ENCODE measurements at places on chromosomes 2 and 18. TPM values are rescaled to one million over a fixed set of nuclear protein-coding genes. Genes with fewer than 3 reads are reported as not detected.

GRCh38 chr18:61569176-61569892 lies 236.1 kb downstream of the CDH20 start:
- no peak overlapping the region for H3K4me3 ChIP-seq
- no peaks in the 10 kb centered on the region for H3K27me3 ChIP-seq
- no peak overlapping the region for H3K27ac ChIP-seq
- no peak for DNase-seq
- no peaks in the 10 kb centered on the region for H3K4me1 ChIP-seq

DNA sequence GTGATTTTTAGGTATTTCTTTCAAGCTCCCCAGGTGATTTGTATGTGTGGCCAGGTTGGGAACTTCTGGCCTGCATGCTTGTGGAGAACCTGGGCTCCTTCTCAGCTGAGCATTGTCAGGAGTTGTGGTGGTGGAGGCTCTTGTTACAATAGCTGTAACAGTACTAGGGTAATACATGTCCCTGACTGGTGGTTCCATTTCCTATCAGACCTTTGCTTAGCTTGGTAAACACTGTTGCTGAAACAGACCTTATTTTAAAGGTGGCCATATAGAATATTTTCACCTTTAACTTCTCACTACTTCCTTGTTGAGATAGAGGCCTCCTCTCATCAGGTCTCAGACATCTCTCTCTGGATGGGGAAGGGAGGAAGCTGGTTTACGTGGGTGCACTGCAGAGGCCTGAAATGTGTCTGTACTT lies 79.2 kb downstream of the SETBP1 start:
- no peak overlapping the region for H3K4me3 ChIP-seq
- no peak for DNase-seq
- no peaks in the 10 kb centered on the region for H3K36me3 ChIP-seq
- H3K27ac ChIP-seq, result no peak overlapping the region
- H3K27me3 ChIP-seq, result no peaks in the 10 kb centered on the region

DNA sequence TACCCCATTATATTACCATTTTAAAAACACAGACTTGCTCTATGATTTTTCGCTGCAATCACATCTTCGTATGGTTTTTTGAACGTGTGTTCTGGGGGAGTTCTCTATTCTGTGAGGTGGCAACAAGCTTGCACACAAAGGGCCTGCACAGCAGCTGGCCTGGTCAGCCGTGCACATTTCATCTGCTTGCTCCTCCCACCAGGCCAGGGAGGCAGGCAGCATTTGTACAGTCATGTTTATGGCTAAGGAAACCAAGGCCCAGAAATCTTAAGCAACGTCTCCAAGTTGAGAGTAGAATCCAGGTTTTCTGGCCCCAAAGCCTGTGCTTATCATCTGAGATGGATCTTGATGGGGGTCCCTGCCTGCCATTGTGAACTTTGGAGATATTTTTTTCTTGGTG lies 106.4 kb upstream of the SMIM21 start:
- DNase-seq, result no peak
- no peak overlapping the region for H3K4me3 ChIP-seq
- H3K27me3 ChIP-seq, result no peaks in the 10 kb centered on the region
- no peaks in the 10 kb centered on the region for H3K4me1 ChIP-seq

CPSF3 gene
- total RNA-seq, result 79.0 TPM

DNA sequence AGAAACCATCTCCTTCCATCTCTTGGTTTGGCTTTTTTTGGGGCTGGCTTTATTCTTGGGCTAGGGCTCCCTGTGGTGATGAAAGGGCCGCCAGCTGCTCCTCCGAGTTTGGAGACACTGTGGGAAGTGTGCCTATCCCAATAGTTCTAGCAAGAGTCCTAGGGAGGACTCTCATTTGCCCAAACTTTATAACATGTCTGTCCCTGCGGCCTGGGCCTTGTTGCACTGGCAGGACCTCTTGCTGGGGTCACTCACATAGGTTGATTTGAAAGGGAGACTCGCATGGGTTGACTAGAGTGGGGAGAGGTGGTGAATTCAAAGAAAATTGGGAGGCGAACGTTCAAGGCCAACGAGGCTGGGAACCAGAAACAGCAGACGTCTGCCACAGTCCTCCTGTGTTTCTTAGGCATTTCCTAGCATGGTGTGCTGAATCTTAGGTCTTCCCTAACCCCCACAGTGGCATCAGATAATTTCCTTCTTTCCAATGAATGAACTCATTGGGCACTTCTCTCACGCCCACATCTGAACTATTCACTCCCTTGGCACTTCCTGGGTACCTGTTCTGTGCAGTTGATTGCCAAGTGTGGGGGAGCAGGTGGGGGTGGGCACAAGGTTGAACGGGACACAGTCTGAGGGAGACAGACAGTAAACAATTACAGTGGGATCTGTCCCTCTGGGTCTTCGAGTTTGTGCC lies 26.8 kb downstream of the NIFK start:
- H3K4me3 ChIP-seq, result no peak overlapping the region
- no peak for DNase-seq
- no peak overlapping the region for H3K27ac ChIP-seq
- H3K27me3 ChIP-seq, result no peaks in the 10 kb centered on the region
- no peaks in the 10 kb centered on the region for H3K4me1 ChIP-seq
- H3K36me3 ChIP-seq, result no peaks in the 10 kb centered on the region

DNA sequence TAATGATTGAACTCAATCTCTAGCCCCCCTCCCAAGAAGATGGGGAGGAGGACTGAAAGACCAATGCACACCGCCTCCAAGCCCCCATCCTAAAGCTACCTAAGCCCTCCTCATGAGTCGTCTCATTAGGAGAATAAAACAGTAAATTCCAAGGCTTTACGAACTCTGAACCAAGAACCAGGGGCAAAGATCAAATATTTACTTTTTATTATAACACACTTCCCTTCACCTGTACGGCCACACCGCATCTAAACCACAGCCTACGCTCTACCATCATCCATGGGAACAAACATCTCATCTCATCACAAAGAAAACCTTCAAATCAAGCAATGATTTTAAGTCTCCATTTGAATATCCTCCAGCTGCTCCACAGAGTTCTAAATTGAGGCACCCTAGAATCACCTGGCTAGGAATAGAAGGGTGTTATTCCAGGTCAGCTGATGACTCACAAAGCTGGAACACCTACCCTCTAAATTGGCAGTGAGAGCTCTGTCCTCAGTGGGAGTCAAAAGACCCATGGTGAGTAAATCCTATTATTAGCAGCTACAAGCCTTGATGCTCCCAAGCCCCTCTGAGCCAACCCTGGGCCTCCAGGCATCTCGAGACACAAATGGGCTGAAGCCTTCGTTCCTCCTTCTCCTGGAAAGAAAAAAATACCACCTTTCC lies 45.6 kb upstream of the BZW1 start:
- no peak for DNase-seq
- no peak overlapping the region for H3K27ac ChIP-seq
- no peaks in the 10 kb centered on the region for H3K27me3 ChIP-seq
- H3K4me1 ChIP-seq, result no peaks in the 10 kb centered on the region
- H3K4me3 ChIP-seq, result no peak overlapping the region
- H3K36me3 ChIP-seq, result no peaks in the 10 kb centered on the region

GKN2 gene
- not detected for total RNA-seq

- no peak overlapping the region for H3K4me3 ChIP-seq
- no peaks in the 10 kb centered on the region for H3K27me3 ChIP-seq
- H3K27ac ChIP-seq, result no peak overlapping the region
- H3K4me1 ChIP-seq, result no peaks in the 10 kb centered on the region
- no peak for DNase-seq
These were observed 11.8 kb downstream of the PLEKHM3 start for GRCh38 chr2:208013285-208014178.

FAM110C gene
- 0.44 TPM for total RNA-seq

Measured in CD8-positive, alpha-beta memory T cell (primary cell).